Mucosa of descending colon (tissue), 3 donors: ENCODE measurements at places on chromosomes 12 and 14. TPM values are rescaled to one million over a fixed set of nuclear protein-coding genes. Genes with fewer than 3 reads are reported as not detected.

DNA sequence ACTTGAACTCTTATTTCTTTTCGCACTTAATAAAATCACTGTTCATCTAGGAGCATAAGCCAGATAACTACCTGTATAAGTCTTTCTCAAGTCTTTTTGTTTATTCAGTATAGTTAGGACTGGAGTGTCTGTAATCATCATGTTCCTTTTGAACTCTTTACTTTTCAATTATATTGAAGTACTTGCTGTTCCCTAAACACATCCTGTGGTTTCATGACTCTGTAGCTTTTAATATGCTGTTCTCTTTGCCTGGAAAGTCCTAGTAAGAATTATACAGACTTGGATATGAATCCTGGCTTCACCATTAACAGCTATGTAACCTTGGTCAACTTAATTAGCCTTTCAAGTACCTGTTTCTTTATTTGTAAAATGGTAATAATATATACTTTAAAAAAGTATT is 88.2 kb downstream of the CCDC91 start:
- no peak for DNase-seq

DNA sequence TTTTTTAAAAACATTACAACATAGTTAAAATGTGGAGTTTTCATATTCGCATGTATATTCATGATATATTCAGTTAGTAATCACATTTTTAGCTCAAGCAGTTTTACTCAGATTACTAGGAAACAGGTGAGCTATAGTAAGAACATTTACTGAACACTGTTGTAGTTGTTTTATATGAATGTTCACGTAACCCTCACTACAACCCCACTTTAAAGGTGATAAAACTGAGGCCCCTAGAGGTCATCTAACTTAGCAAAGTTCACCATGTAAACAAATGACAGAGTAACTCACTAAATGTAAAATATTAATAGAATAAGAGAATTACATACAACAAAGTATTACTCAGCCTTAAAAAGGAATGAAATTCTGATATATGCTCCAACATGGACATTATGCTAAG is 26.0 kb downstream of the RPAP3 start:
- DNase-seq = no peak

DNA sequence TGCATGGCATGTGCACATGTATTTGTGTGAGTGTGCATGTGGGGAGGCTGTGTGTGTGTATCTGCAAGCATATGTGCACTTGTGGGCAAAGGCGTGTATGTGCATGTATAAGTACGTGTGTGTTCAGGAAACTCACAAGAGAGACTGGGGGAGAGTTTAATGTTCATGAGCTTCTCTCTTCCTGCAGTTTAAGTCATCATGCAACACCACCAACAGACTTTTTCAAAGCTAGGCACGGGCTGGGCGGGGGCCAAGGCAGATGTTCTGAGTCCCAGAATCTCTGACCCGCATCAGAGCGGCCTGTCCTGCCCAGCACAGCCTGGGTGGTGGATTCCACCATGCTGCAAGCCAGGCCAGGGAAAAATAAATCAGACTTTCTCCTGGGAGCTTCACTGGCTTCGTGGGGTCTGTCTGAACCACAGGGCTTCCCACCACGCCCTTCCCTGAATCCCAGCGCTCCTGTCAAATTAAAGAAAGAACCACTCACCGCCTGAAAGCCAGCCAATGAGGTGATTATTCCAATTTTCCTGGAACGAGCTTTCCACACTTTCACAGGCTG is 75.7 kb downstream of the PITPNM2 start:
- DNase-seq = no peak

GRCh38 chr12:55925870-55926737 is 1.6 kb downstream of the PYM1 start:
- no peak for DNase-seq

The CLECL1 gene
- not detected for total RNA-seq

The ARHGEF25 gene
- total RNA-seq = 129 TPM

The FBLN5 gene
- 18.6 TPM for total RNA-seq
